ENCODE measurements at places on chromosomes 2 and 18.

DNA sequence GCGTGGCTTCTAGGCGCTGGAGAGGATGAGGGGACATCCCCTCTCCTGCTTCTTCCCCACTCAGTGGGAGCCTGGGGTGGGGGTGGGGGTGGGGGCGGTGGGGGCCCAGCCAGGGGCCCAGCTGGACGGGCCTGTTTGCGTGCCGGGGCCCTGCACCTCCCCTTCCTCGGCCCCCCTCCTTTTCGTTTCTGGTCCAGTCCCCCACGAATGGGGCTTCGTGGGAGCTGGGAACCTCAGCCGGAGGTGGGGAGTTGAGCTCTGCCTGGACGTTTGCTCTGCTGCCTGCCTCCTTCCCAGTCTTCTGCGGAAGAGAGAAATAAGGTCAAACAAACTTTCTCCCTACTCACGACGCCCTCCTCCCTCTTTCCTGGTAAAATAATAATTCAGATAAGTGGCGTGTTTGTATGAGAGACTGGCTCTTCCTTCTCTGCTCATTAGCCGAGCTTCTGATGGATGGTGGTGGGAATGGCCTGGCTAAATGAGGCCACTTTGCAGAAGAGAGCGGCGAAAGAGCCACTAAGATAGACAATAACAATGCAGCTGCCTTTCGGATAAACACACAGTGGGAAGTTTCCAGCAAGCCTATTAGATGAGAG is 782 bp downstream of the MTA3 start:
- peak; percentile 40 for DNase-seq

GRCh38 chr2:201638326-201638725 is 5.0 kb downstream of the TMEM237 start:
- no peak for DNase-seq

- DNase-seq, result no peak
These were observed 65.1 kb downstream of the LOXHD1 start for GRCh38 chr18:46591783-46592391.

GRCh38 chr18:42730272-42730671 is 385.2 kb downstream of the RIT2 start:
- no peak for DNase-seq

- DNase-seq, result no peak
These were observed 321.5 kb downstream of the RND3 start for GRCh38 chr2:150165988-150166312.

GRCh38 chr2:95159690-95160449 is at the start of gene ZNF514:
ZNF514 (minus strand) TSS chr2:95159848; CDS start chr2:95153253, 6,595 bp downstream.
- DNase-seq, result peak; percentile 75

GRCh38 chr2:62663920-62664795 is 41.4 kb upstream of the EHBP1 start:
- no peak for DNase-seq

GRCh38 chr18:79200546-79201268 is 131.5 kb downstream of the ATP9B start:
- DNase-seq, result no peak

DNA sequence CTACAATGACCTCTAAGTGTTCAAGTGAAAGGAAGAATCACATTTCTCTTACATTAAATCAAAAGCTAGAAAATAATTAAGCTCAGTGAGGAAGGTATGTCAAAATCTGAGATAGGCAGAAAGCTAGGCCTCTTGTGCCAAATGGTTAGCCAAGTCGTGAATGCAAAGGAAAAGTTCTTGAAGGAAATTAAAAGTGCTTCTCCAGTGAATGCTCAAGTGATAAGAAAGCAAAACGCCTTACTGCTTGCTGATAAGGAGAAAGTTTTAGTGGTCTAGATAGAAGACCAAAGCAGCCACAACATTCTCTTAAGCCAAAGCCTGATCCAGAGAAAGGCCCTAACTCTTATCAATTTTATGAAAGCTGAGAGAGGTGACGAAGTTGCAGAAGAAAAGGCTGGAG is 932.3 kb upstream of the ACVR2A start:
- DNase-seq, result no peak

- DNase-seq, result no peak
These were observed 230.4 kb downstream of the FHOD3 start for GRCh38 chr18:36527740-36528455.

DNA sequence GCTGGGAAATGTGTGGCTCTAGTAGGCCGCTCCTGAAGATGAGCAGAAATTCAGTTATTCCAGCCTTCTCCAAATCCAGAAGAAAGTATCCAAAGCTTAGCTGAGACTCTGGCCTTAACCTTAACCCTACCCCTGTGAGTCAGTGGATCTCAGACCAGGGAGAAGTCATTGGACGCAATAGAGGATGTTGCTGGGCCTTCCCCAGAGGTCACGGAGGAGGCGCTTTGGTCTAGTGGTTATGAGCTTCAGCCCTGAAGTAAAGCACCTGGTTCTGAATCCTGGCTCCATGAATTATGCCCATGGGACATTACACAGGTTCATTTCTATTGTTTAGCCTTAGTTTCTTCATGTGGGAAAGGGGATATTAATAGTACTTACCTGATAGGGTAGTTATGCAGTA is 24.0 kb downstream of the PKDCC start:
- DNase-seq, result no peak

- no peak for DNase-seq
These were observed 276.3 kb upstream of the ERBB4 start for GRCh38 chr2:212814941-212815340.

DNA sequence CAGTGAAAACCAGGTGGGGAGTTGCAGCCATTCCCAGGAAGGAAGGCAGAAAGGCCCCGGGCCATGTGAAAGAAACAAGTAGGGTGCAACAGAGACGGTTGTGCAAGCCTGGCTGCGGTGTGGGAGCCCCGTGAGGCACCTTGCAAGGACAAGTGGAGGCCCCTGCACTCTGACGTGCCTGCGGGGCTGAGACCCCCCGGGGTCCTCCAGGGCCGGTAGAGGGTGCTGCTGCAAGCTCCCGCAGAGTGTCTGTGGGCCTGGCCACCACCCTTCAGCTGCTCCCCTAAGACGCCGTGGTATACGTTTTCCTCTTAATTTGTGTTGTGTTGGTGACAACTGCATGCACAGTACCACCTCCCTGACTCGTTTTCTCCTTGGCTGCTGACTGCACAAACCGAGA is 27.4 kb upstream of the MC5R start:
- DNase-seq, result no peak

- DNase-seq, result no peak
These were observed 39.6 kb upstream of the BOD1L2 start for GRCh38 chr18:57107140-57107832.

DNA sequence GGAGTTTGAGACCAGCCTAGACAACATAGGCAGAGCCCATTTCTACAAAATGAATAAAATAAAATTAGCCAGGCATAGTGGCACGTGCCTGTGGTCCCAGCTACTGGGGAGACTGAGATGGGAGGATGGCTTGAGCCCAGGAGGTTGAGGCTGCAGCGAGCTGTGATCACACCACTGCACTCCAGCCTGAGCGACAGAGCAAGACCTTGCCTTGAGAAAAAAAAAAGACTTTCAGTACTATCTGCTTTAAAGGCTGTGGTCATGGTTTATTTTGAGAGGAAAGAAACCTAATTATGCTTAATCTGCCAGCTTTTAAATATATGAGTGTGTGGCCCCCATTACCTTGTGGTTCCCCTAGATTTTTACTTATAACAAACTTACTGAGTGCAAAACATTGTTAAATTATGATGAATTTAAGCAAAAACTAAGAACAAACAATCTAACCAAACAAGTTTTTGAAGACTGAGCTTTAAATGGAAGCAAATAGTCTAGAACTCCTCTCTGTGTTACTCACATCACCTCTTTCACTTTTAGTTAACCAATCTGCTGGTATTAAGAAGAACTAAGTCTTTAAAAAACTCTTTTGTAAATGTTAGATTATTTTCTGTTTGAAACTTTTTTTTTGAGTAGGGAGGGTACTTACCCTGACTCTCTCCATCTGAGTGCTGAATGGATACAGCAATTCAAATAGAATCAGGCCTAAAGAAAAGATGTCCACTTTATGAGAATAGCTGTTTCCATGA is 65.4 kb downstream of the EIF2AK3 start:
- no peak for DNase-seq

- no peak for DNase-seq
These were observed 102.9 kb upstream of the HAAO start for GRCh38 chr2:42895134-42895790.

DNA sequence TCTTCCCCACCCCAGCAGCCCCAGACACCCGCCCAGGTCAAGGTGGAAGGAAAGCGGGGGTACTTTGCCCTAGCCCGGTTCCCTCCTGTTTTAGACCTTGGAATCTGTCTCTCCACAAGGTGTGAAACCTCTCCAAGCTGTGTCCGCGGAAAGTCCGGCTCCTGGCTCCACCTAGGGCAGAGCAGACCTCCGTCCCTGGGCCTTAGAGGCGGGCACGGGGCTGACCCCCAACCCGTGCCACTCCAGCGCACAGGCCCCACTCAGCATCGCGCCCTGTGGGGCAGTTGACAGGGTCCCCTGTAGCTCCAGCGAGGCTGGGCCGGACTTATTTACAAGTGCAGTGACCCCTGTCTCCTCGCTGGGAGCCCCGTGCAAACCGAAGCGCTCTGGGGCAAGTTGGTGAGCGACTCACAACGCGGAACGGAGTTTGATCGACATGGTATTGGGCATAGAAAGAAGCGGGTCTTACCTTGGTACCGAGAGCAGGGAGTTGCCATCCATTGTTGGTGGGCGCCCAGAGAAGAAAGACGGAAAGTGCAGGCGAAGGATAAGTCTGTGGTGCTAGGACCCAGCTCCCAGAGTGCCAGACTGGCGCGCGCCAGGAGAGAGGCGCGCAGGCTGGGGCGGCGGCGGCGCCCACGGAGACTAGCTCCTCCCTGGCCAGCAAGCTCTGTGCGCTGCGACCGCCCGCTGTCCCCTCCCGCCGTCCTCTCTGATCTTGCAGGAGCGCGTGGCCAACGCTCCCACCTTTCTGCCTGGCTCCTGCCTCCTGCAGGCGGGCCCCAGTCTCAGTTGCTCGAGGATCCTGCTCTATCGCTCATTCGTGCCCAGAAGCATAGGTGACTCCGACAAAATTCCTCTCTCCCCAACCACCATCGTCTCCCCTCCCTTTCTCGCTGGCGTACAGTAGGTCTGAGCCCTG is at the start of gene SPHKAP:
Gene SPHKAP (minus strand): TSS at position 590 of the 922 bp plus-strand sequence. CDS start 89 bp downstream, at position 501.
- no peak for DNase-seq

DNA sequence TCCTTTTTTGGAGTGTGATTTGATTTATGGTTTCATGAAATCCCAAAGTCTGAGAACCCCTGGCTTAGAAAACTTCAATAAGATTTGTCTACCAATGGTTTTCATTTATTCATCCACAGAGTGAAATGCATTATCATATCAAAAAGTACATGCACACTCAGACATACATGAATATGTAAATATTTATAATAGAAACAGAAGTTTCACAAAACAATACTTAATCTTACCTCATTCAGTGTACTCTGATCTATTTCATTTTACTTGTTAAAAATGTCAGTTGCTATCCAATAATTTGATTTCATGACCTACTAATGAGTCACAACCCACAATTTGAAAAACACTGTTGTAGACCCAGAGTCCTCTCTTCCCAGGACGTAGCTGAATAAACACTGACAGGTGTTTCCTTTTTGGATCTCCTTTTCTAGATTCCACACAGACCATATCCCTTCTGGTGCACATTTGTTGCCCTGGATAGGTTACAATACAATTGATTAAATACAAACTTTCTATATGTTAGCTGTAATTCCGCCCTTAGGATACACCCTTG is 10.4 kb upstream of the CAVIN2 start:
- no peak for DNase-seq

- peak; percentile 10 for DNase-seq
These were observed 470.6 kb upstream of the MEX3C start for GRCh38 chr18:51668101-51668500.

DNA sequence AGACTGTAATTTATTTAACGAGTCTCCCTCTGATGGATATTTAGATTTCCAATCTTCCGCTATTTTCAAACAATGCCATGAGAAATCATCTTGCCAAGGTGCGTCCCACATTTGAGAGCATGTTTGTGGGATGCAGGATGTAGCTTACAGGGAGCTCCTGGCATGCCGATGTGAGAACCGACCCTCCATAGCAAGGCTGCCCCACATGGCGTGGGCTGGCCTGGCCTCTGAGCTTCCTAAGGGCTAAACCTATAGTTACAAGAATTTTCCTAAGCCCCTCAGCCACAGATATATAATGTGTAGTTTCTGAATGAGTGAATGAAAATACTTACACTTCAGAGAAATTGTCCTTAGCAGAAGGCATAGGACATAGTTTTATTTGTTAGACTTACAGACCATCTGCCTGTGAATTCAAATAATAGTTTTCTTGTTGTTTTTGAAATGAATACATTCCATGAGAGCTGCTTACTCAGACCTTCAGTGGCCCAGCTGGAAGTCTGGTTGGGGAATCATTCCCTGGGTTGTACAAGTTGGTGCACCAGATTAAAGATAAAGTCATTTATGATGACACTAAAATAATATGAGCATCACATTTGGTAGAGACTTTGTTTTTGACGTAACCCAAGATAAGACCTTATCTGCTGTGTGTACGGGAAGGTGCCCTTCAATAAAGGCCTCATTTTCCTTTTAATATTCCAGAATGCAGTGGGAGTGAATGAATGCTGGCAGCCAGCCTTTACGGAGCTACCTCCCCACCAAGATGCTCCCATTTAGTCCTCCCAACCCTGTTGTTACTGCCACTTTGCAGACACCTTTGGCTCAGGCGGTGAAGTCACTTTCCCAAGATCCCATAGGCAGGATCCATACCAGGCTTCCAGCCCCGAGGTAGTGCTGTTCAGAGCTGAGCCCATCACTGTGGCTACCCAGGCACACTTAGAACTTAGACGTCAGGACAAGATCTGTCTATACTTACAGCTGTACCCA is 107.1 kb downstream of the GLI2 start:
- DNase-seq, result no peak

GRCh38 chr2:139721411-139721995 is 941.3 kb upstream of the NXPH2 start:
- no peak for DNase-seq

DNA sequence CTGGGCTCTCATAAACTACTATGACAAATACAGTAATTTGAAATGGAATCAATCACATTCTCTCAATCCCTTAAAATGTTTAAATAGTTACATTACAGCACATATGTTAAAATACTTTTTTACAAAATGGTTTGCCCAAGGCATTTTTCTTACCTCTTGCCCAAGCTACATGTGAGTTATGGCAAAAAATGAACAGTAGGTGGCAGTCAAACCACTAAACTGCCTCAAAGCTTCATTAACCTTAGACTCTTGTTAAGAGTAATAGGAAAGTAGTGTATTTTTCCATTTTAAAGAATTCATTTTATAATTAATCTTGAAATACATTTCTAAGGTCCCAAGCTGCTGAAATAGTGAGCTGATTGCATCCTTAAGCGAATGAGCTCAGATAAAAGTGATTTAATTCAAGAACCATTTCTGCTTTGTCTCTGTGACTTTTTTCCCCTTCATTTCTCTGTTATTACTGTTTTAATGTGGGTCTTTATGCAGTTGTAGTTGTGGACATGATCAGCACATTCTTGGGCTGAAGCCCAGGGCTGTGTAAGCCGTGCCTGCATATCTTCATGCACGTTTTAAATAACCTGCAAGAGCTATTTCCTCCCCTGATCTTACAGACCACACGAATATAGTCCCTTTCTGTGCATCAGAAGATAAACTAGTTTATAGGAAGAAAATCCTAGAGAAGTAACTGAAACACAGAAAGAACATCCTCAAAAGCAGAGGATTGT is 311.8 kb downstream of the LNPK start:
- DNase-seq, result peak; percentile 6

All from H54 (cell line).